ENCODE measurements at places on chromosomes 4 and X. TPM values are rescaled to one million over a fixed set of nuclear protein-coding genes. Genes with fewer than 3 reads are reported as not detected.

Gene AP1S2
- total RNA-seq: 41.4 TPM

Gene FAM53A
- 5.3 TPM for total RNA-seq

Gene NEUROG2
- total RNA-seq: not detected

Gene RXFP1
- total RNA-seq: not detected

Gene HHIP
- total RNA-seq: 1.6 TPM

Gene CISD2
- 34.9 TPM for total RNA-seq

Gene USP26
- not detected for total RNA-seq

Gene ITGB1BP2
- 8.1 TPM for total RNA-seq

Gene ZFP42
- not detected for total RNA-seq

Gene PPEF2
- total RNA-seq: not detected

Gene TLR2
- total RNA-seq: 7.0 TPM

Gene F8A2
- total RNA-seq: not detected

Gene FOXR2
- not detected for total RNA-seq

Gene SOX3
- not detected for total RNA-seq

Gene HSFX3
- total RNA-seq: not detected

DNA sequence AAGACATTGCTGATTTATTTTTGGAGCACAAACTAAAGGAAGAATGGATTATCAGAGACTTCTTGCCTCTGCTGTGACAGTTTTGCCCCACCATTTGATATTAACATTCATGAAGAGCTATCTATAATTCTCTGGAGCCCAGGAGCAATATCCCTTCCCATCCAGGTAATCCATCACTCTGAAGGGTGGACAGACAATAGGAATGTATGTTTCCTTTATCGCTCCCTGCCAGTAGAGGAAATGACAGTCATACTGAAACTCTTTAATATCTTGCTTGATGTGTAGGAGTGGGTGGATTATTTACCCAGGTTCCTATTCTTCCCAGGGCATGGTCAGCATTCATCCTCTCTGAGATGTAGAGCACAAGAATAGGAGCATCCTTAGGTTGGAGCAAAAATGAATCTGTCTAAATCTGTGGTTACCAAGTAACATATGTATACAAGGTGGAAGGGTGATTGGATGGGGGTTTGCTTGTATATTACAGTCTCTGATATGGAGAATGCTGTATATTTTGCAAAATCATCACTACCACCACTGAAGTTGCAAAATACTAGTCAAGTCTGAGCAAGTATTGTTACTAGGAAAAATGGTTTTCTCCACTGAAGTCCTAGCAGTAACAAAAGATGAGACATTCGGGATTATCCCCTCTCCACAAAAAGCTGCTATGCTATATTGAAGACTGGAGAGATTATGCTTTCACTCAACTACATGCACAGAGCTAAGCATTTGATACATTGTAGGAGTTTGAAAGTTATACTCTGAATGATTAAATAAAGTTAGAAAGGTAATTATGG lies 151.6 kb downstream of the CBLL2 start:
- H3K4me3 ChIP-seq: no peak overlapping the region
- no peaks in the 10 kb centered on the region for H3K36me3 ChIP-seq
- no peaks in the 10 kb centered on the region for H3K27me3 ChIP-seq
- H3K4me1 ChIP-seq: no peaks in the 10 kb centered on the region
- DNase-seq: no peak

DNA sequence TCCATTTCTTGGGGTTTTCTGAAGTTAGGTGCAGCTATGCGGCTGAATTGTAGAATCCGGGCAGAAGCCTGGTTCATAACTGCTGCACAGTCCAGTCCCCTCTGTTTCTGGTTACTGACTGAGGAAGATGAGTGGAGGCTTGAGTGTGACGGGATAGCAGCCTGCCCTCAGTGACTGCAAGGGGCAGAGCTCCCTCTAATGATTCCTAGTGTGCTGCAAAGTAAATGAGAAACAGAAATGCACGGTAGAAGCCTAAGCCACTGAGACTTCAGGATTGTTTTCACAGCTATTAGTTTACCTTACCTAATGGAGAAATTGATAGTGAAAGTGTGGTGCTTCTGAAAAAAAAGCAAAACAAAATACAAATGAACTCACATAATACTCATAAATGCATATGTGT lies 189.2 kb downstream of the GPM6A start:
- no peaks in the 10 kb centered on the region for H3K27me3 ChIP-seq
- H3K4me1 ChIP-seq: no peaks in the 10 kb centered on the region
- H3K27ac ChIP-seq: no peak overlapping the region
- no peak overlapping the region for H3K4me3 ChIP-seq

GRCh38 chr4:10535912-10536311 lies 78.7 kb upstream of the ZNF518B start:
- no peaks in the 10 kb centered on the region for H3K4me1 ChIP-seq
- H3K36me3 ChIP-seq: no peaks in the 10 kb centered on the region
- no peak overlapping the region for H3K4me3 ChIP-seq

DNA sequence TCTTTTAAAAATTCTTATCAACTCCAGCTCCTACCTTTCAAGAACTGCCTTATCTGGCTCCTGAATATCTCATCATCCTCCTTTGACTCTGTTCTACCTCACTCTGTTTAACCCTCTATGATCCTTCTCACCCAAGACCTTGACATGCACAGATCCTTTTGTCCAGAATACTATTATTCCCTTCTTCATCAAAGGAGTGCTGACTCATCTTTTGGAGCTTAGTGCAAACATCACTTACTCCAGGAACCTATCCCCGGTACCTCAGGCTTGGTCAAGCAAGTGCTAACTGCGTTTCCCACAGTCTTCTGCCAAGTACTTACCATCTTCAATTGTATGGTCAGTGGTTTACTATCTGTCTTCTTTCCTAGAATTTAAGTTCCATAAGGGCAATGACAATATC lies 96.0 kb downstream of the PAPSS1 start:
- no peaks in the 10 kb centered on the region for H3K4me1 ChIP-seq
- no peaks in the 10 kb centered on the region for H3K36me3 ChIP-seq

DNA sequence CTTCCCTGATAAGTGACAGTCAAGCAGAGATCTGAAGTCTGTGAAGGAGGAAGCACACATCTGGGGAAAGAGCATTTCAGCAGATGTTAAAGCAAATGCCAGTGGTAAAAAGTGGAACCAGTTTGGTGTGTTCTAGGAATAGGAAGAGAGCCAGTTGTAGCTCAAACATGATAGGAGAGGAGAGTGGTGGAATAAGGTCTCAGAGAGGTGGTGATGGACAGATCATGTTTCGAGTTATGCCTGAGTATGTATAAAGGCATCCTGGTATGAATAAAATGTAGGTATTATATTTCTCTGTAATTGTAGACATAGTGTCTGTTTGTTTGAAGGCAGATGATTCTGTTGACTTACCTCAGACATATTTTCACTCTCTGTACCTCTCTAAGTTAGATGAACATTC lies 89.1 kb downstream of the LARP7 start:
- no peaks in the 10 kb centered on the region for H3K27me3 ChIP-seq
- no peak overlapping the region for H3K4me3 ChIP-seq
- no peaks in the 10 kb centered on the region for H3K36me3 ChIP-seq
- H3K27ac ChIP-seq: no peak overlapping the region
- no peak for DNase-seq

DNA sequence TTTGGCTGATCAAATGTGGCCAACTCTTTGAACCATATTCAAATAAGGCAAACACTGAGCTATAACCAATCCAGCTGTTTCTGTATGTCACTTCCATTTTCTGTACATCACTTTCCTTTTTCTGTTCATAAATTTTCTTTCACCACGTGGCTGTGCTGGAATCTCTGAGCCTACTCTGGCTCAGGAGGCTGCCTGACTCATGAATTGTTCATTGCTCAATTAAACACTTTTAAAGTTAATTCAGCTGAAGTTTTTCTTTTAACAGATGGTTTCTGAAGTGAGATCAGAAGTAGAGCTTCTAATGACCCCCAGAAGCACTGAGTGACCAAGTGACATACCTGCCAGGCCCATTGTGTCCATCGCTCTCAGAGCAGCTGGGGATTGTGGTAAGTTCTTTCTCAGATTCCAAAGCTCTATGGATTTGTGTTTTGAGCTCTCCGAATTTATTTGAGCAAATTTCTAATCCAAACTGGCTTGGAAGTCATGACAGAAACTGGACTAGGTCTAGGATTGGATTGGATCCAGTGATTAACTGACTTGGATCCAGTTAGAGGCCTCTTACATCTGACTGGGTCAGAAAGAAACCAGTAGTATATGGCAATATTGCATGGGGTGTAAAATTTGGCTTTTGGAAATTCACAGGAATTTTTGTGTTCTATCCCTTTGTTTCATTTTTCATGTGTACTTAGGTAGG lies 121.2 kb upstream of the BANK1 start:
- no peak overlapping the region for H3K4me3 ChIP-seq
- no peaks in the 10 kb centered on the region for H3K27me3 ChIP-seq
- H3K4me1 ChIP-seq: no peaks in the 10 kb centered on the region
- DNase-seq: no peak

- H3K27me3 ChIP-seq: no peaks in the 10 kb centered on the region
- H3K4me3 ChIP-seq: no peak overlapping the region
- peaks cover 21% of the 10 kb centered on the region for H3K4me1 ChIP-seq
These were observed 97.2 kb upstream of the METTL14 start for GRCh38 chr4:118587946-118588345.

DNA sequence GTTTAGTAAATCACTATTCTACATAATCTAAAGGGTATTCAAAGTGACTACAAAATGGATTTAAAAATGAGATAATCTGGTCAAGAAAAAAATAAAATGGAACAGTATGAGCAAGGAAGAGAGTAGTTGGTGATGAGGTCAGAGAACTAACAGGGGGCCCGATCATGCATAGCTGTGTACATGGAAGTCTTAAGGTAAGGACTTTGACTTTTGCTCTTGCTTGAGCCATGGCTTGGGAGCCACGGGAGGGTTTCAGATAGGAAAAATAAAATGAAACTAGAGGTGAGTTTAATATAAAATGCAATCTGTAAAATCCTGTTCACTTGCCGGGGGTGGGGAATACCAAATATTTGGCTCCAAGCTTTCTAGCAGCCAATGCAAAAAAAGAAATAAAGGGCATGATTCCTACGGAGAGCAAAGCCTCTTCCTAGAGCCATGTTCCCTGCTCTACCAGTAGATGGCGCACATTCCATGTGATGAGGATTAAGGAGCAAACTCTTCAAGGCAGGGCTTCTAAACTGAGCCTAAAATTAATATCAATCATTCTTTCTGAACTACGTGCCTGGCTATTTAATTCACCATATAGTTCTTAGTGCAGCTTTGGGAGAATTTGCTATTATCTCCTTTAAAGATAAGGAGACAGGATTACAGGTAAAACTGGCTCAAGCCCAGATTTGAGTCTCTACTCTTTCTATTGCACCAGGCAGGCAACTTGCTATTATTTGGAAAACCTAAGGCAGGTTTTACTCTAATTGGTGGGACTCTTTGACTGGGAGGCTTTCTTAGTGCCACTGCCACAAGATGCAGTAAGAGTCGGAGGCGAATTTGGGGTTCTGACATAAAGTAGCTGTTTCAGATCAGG lies 6.8 kb upstream of the CLCN5 start:
- H3K4me3 ChIP-seq: no peak overlapping the region
- no peak overlapping the region for H3K27ac ChIP-seq
- H3K27me3 ChIP-seq: peaks cover 4% of the 10 kb centered on the region

GRCh38 chr4:42626629-42627146 lies 30.2 kb downstream of the ATP8A1 start:
- no peaks in the 10 kb centered on the region for H3K36me3 ChIP-seq
- no peak overlapping the region for H3K4me3 ChIP-seq
- H3K4me1 ChIP-seq: no peaks in the 10 kb centered on the region
- H3K27ac ChIP-seq: no peak overlapping the region
- no peaks in the 10 kb centered on the region for H3K27me3 ChIP-seq
- DNase-seq: no peak

DNA sequence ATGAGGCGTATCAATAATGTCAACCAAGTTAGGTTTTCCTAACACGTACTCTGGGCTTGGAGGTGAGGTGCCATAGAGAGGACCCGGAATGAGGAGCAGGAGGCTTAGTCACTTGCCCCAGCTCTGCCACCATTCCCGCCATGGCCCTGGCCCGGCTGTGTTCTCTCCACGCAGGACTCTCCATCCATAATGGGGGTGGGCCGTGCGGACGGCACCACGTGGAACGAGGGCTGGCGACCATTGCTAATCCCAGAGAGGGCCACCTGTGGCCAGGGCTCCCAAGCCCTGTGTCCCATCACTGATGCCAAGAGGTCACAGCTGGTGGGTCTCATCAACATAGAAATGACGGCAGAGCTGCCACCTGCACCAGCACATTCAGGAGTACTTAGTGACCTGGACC lies 76.4 kb downstream of the JAKMIP1 start:
- no peaks in the 10 kb centered on the region for H3K36me3 ChIP-seq
- H3K27me3 ChIP-seq: no peaks in the 10 kb centered on the region
- DNase-seq: no peak
- no peak overlapping the region for H3K4me3 ChIP-seq
- H3K4me1 ChIP-seq: no peaks in the 10 kb centered on the region

DNA sequence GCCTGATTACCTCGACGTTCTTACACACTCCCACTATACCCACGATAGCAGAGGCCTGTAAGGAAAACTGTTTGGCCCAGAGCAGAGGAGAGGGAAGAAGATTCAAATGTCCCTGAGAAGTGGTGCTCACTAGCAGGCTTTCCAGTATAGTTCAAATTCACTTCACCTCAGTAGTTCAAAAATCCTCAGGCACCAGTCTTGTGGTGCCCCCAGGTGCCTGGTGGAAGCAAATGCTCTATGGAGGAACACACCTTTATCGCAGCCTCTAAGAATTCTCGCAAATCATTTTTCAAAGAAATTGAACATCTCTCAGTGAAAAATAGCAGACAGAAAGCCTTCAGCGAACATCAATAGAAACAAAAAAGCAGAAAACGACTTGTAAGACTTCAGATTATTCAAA lies 12.2 kb upstream of the MTMR1 start:
- H3K27ac ChIP-seq: no peak overlapping the region
- H3K27me3 ChIP-seq: no peaks in the 10 kb centered on the region
- H3K4me3 ChIP-seq: no peak overlapping the region
- no peaks in the 10 kb centered on the region for H3K36me3 ChIP-seq
- DNase-seq: peak; percentile 26
- no peaks in the 10 kb centered on the region for H3K4me1 ChIP-seq

- no peak for DNase-seq
- no peaks in the 10 kb centered on the region for H3K36me3 ChIP-seq
- peak overlapping the region; percentile 67 for H3K27ac ChIP-seq
- H3K4me1 ChIP-seq: peaks cover 30% of the 10 kb centered on the region
These were observed 516.8 kb downstream of the RPA4 start for GRCh38 chrX:97400492-97400891.

- no peak for DNase-seq
- no peak overlapping the region for H3K4me3 ChIP-seq
- no peak overlapping the region for H3K27ac ChIP-seq
- H3K4me1 ChIP-seq: no peaks in the 10 kb centered on the region
These were observed 11.2 kb upstream of the SHOX start for GRCh38 chrX:619451-619811.

GRCh38 chr4:53905276-53905940 lies 159.0 kb downstream of the CHIC2 start:
- no peak overlapping the region for H3K27ac ChIP-seq

DNA sequence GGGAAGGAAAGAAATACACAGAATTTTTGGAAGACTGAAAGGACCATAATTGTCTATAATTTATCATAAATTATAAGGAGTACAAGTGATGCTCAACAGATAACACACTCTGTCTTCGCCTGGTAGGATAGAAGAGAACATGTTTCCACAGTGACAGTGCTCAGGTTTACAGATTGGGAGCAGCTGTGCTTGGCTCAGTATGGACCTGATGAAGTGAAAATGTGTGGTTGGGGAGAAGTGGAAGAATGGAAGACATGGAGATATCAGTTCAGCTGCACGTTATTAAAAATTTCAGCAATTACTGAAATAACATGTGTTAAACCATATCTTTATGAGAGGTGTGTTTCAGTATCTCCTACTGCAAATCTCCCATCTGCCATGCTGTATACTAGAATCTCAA lies 90.6 kb downstream of the TLL1 start:
- H3K27me3 ChIP-seq: no peaks in the 10 kb centered on the region
- H3K36me3 ChIP-seq: no peaks in the 10 kb centered on the region
- H3K27ac ChIP-seq: no peak overlapping the region
- no peak overlapping the region for H3K4me3 ChIP-seq

Data from Calu3 (cell line).